ENCODE measurements at places on chromosomes 7 and 10.
A peak's percentile ranks its signal among the peaks of the same experiment; 100 is the strongest.

DNA sequence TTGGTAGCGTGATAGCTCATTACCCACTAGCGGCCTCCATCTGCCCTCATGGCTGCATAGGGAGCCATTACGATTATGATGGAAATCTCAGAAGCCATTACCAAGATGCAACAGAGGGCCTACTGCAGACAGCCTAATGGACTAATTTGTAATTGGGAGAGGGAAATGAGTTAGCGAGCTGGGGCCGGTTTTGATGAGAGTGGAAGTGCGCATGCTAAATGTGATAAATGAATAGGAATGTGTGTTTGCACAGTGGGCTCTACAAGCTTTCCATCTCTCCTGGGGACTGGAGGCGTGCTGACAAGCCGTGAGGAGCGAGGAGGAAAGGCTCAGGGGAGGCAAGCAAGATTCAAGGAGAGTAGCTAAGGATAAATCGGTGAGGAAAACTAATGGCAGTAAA, 644.5 kb upstream of the GALNT17 start:
- DNase-seq: no peak

GRCh38 chr7:19969859-19970493, 196.6 kb upstream of the TMEM196 start:
- DNase-seq: no peak

DNA sequence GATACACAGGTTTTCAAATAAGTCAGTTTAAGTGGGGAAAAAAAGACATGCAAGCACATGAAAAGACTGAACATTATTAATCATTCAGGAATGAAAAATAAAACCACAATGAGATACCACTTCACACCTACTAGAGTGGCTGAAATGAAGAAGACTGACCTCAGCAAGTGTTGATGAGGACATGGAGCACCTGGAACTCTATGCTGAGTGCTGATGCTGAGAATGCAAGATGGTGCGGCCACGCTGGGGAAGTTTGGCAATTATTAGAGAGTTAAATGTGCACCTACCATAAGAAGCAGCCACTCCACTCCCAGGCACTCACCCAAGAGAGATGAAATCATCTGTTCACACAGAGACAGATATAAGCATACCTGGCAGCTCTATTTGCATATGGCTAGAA, 32.9 kb upstream of the ELFN1 start:
- no peak for DNase-seq

- DNase-seq: peak; percentile 95
Measured at GRCh38 chr7:135512135-135512887, 2.4 kb upstream of the CNOT4 start.

DNA sequence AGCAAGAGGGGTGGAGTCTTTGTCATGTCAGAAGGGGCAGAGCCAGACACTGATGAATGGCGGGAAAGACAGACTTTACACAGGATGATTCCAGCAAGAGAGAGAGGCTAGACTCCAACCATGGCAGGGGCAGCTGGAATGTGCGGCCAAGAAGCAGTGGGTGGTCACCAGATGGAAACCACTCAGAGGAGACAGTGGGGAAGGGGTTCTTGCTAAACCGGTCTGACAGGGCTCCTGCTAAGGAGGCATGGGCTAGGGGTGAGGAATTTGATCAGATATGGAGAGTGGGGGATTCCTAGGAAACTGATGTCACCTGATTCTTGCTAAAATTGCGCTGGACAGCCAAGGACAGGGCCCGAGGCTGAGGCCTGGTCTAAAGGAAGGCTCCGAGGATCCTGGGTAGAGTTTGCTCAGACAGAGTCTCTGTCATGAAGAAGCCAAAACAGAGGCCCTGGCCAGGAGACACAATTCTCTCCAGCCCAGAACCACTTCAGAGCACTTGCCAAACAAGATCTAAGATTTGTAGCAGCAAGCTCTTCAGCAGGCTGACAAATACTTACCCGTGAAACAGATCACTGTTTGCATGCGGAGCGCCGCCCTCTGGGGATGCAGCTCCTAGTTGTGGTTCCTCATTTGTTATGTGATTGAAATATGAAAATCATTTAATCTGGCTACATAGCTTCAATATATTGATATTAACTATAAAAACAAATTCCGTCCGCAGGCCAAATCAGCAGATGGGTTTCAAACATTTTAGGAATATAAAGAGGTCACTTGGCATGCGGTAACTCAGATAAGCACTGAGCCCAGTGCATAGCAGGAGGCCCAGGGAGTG, 377.0 kb downstream of the TCERG1L start:
- DNase-seq: no peak

All from hematopoietic multipotent progenitor cell treated with erythropoietin and hydrocortisone succinate and interleukin-3 and kit ligand, for 4 days (in vitro differentiated cells).